ENCODE measurements at places on chromosomes 2 and 18.

DNA sequence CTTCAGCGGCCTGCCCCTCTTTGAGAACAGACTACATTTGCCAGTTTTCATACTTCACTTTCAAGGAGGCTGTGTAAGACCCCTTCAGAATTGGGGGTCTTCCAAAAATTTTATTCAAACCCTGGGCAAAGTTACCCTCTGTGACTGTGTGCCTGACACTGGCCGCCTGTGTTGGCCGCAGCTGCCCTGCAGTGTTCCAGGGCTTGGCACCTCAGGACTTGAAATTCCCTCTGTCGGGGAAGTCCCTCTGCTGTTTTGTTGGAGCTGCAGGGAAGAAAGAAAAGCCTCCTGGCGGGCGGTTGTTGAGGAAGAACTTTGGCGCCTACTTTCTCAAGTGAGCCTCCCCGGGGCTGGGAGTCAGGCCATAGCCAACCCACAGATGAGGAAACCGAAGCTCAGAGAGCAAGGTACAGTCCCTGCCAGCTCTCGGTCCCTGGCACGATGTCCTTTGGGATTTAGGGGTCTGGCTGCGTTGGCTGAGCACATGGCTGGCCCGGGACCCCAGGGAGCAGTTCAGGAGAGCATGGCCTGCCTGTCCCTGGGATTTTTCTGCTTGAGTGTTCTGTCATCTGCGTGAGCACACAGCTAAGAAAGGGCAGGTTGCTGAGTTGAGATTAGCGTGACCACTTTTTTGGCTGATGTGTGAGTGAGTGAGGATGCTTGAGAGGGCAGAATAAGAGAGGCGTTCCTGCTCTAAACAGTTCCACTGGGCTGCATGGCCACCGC, 17.9 kb upstream of the ASB1 start:
- no peak for DNase-seq

DNA sequence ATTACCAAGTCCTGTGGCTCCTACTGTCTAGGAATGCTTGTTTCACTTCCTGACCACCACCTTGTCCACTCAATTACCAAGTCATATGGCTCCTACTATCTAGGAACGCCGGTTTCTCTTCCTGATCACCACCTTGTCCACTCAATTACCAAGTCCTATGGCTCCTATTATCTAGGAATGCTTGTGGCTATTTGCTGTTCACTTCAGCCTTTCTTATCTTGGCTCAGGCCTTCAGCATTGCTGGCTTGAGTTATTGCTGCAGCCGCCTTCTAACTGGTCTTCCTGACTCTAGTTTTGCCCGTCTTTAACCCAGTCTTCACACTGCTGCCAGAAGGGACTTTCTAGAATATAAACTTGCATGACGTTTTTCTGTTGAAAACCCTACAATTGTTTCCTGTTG, 82.5 kb upstream of the GAREM1 start:
- DNase-seq, result no peak

DNA sequence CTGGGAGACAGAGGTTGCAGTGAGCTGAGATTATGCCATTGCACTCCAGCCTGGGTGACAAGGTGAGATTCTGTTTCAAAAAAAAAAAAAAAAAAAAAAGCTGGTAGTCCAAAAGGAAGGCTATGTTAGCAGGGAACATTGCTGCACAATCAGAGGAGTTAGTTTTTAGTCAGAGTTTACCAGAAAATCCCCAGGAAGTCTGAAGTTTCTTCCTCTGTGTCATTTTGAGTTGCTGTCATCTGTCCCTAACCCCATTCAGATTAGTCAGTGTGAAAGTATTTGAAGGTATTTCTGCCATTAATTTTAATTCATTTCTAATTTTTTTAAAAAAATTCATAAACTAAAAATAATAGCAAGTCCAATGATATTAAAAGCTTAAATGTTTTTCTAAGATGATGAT, 33.5 kb upstream of the CERS6 start:
- DNase-seq, result no peak

GRCh38 chr18:68693091-68693815, 21.7 kb downstream of the TMX3 start:
- no peak for DNase-seq

DNA sequence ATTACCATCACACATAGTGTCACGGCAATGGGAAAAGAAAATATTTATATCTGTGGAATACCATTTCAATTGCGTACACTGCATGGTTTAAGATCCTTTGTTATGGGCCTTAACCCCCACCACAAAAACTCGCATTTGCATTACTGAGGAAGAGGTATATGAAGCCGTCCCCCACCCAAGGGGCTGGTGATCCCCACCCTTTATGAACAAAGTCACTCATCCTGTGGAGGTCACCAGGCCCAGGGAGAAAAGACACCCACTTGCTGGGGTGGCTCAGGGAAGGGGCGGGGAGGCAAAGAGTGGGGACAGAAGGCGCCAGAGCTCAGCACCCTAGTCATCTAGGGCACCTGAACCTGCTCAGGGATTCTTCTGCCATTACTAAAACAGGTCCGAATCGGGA, 133.8 kb downstream of the ZNF516 start:
- no peak for DNase-seq

GRCh38 chr18:72866901-72867745, 664 bp downstream of the NETO1 start:
- peak; percentile 41 for DNase-seq
